Esophagus (tissue), 2 donors: ENCODE measurements at places on chromosomes 7 and 10. TPM values are rescaled to one million over a fixed set of nuclear protein-coding genes. Genes with fewer than 3 reads are reported as not detected.

DEPP1 gene
- polyA plus RNA-seq, result 29.0 TPM

KIF20B gene
- 3.6 TPM for polyA plus RNA-seq

GPR146 gene
- 4.5 TPM for polyA plus RNA-seq

KLLN gene
- 0.16 TPM for polyA plus RNA-seq

TFPI2 gene
- polyA plus RNA-seq, result 0.39 TPM

TRDMT1 gene
- 0.81 TPM for polyA plus RNA-seq
